NCI-H1417 treated with DMSO at 0.1 percent for 48 hours (cell line): ENCODE measurements at places on chromosomes 4 and X.
A peak's percentile ranks its signal among the peaks of the same experiment; 100 is the strongest.

GRCh38 chr4:186570193-186570996 lies 15.0 kb upstream of the MTNR1A start:
- DNase-seq: no peak

DNA sequence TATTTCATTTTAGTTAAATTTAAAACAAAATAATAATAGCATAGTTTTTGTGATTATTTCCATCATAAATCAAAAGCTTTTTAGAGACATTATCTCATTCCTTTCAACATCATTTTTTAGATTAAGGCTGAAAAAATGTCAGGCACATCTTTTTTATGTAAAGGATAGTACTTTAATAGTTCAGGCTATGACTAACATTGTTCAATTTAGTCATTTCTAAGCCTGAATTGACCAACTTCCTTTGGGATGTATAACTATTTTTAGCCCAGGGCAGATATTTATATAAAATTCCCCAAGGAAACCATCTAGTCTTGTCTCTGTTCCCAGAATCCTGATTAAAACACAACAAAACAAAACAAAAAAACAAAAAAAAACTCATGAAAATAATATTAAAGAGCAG lies 145.6 kb upstream of the PCDH18 start:
- DNase-seq: no peak

GRCh38 chr4:55446578-55446922 lies 50.8 kb downstream of the TMEM165 start:
- DNase-seq: no peak

- DNase-seq: no peak
Observed at GRCh38 chr4:108527723-108528122, 92.7 kb upstream of the RPL34 start.

GRCh38 chr4:114279711-114280110 lies 300.3 kb upstream of the ARSJ start:
- no peak for DNase-seq

DNA sequence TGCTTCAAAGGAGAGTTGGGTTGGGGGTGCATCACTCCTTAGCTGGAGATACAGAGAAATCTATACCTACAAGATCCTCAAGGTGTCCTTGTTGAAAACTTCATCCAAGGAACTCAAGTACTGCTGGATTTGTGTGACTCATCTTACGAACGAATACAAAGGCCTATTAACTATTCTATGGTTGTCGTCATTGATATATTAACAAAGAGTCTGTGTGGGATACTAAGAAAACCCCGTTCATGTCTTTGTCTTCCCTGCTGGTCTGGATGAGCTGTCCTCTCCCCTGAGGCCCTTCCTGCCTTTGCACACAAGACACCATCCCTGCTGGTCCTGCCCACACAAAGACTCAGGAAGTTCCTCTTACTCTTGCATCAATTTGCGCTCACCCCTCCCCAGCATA lies 54.9 kb upstream of the IRF2 start:
- no peak for DNase-seq

DNA sequence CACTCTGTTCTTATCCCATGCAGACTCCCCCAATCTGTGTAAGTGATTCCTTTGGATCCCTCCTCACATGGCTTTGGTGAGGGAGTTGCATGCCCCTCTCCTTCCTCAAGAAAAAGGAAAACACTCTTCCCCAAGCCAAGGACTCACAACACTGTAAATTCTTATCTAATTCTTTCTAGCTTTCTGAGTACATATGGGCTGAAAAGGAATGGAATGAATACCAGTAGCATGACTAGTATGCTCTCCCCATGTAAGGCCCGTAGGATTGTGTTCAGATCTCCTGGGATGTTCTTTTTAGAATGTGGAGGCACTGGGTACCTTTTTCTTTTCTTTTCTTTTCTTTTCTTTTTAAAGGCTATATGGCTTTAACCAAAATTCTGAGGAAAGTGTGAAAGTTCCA lies 17.0 kb upstream of the MAGED1 start:
- DNase-seq: no peak

- DNase-seq: peak; percentile 86
Observed at GRCh38 chrX:49844611-49845010, 15.5 kb downstream of the PAGE4 start.

DNA sequence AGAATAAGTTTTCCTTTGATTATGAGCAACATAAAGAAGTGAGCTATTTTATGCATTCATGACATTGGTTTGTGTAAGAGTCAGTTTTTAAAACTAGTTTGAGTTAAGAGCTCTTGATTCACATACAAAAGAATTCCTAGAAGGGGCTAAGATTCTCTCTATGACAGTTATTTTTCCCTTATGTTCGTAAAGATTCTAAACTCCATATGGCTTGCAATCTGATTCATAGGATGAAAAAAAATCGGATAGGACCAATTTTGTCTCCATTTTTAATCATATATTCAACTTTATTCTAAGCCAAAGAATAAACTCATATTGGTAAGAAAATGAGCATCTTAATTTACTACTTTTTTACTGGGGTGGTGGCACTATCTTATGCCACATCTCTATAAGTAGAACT lies 79.4 kb downstream of the NAP1L3 start:
- DNase-seq: no peak

DNA sequence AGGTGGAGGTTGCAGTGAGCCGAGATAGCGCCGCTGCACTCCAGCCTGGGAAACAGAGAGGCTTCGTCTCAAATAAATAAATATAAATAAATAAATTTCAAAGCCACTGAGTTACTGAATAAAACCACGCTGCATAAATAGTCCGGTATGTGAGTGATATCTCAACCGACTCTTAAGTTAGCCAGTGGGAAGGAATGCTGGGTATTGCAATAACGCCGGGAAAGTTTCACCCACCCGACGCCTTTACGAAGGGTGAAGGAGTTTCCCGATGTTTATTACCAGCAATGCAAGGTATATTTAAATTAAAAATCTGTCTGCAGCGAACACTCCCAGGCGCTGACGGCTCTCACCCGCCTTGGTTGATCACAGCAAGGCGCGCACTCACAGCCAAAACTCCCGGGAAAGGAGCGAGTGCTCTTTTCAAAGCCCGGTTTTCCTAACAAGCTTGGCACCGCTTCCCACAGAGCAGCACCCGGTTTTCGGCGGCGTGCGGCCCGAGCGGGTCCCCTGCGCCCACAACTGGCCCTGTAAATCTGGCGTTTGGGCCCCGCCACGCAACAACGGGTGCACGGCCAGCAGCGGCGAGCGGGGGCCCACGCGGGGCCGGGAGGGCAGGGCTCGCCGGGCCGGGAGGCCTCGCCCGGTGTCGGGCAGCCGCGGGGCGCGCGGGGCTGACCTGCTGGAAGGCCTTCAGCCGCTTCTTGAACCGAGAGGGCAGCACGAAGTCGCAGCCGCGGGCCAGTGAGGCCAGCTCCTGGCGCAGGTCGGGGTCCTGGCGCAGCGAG lies 13.7 kb downstream of the PPP2R3B start:
- DNase-seq: no peak

GRCh38 chr4:184156163-184156920 lies 61.3 kb downstream of the ENPP6 start:
- DNase-seq: no peak

- DNase-seq: no peak
Observed at GRCh38 chr4:61336488-61336887, 136.4 kb downstream of the ADGRL3 start.

DNA sequence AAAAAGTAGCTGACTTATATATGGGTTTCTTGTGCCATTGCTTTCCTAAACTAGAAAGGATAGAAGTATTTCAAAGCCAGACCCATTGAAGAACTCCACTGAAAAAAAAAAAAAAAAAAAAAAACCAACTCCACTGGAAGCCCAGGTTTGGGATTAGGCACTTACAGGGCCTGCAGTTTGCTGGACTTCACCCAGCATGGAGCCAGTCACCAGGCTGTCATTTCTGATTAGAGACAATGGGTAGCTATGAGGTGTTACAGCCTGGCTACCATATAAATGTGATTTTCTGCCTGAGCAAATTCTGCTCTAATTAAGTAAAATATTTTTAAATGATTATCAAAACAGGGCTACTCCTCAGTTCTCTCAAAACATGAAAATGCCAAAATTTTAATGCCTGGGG lies 49.5 kb downstream of the HS6ST2 start:
- no peak for DNase-seq

- no peak for DNase-seq
Observed at GRCh38 chr4:140497747-140498636, at the start of gene MGAT4D. TSS of gene MGAT4D (minus strand) at chr4:140498293. CDS start at chr4:140498222, 71 bp downstream.

DNA sequence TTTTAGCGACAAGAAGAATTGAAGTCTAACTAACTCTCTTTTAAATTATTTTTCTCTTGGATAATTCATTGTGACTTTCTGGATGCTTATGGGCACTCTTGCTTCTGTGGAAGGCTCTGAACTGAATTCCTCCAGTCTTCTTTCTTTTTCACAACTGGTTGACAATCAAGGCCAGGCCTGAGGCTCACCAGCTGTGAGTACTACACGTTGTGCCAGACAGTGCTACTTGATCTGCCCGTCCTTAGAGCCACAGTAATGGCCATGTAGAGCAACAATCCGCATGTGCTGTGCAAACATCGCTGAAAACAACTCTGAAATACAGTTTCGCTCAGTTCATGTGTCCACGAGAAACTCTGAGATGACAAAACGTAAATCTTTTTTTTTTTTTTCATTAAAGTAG lies 1336.3 kb upstream of the AGA start:
- DNase-seq: no peak

DNA sequence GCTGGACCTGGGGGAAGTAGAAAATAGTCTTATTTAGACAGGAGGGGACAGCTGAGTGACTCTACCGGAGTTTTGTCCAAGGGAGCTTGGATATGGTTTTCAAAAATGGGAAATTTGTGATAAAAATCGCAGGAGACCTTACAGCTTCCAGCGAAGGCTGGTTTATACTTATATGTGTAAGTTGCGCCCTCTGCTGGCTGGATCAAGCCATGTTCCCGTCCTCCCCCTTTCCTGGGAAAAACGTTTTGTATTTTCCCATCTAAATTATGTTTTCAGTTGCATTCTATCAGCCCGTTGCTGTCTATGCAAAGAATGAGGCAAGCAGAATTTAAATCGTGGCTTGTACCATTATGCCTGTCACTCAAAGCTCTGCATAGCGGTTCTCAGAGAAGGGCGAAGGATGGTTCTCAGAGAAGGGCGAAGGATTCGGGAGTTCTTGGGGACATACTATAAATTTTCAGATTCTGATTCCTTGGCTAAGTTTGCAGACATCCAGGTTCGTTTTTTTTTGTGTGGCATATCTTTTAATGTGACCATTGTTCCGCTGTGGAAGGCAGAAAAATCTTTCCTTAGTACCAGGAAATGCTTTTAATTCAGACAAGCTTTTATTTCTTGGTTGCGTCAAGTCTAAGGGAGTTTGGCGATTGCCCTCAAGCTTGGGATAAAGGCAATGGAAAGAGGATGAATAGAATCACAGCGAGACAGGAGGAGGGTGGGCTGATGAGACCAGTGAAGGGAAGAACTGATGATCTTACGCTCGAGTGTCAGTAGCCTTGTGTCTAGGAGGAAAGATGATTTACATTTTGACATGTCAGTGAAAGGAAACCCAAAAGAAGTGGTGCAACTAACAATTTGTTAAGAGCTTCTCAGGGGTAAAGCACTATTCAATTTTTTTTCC lies 128.5 kb upstream of the ARX start:
- peak; percentile 22 for DNase-seq

GRCh38 chrX:13533726-13534125 lies 35.7 kb upstream of the EGFL6 start:
- DNase-seq: no peak

- DNase-seq: no peak
Observed at GRCh38 chrX:153475751-153476281, 5.4 kb upstream of the HAUS7 start.

DNA sequence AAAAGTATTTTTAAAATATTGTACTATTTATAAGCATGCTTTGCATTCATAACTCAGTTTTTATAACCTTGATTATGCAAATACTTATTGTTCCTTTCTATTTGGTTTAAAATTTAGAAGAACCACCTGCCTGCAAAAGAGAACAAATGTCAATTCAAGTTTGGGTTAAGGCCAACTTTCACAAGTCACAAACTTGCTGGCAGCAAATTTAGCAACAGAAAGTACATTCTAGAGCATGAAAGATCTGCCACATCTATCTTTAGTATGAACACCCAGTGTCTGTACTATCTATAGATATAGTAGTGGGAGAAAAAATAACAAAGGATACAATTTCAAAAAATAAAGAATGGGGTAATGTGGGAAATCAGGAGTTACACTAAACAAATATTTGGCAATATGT lies 1014.2 kb downstream of the C4orf33 start:
- DNase-seq: no peak

DNA sequence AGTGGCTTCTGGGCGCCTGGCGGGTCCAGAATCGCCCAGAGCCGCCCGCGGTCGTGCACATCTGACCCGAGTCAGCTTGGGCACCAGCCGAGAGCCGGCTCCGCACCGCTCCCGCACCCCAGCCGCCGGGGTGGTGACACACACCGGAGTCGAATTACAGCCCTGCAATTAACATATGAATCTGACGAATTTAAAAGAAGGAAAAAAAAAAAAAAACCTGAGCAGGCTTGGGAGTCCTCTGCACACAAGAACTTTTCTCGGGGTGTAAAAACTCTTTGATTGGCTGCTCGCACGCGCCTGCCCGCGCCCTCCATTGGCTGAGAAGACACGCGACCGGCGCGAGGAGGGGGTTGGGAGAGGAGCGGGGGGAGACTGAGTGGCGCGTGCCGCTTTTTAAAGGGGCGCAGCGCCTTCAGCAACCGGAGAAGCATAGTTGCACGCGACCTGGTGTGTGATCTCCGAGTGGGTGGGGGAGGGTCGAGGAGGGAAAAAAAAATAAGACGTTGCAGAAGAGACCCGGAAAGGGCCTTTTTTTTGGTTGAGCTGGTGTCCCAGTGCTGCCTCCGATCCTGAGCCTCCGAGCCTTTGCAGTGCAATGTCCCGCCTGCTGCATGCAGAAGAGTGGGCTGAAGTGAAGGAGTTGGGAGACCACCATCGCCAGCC lies at the start of gene ATOH1:
TSS of gene ATOH1 (plus strand) at position 422 of the 663 bp plus-strand sequence. CDS start at position 596, 174 bp downstream.
- DNase-seq: peak; percentile 17

DNA sequence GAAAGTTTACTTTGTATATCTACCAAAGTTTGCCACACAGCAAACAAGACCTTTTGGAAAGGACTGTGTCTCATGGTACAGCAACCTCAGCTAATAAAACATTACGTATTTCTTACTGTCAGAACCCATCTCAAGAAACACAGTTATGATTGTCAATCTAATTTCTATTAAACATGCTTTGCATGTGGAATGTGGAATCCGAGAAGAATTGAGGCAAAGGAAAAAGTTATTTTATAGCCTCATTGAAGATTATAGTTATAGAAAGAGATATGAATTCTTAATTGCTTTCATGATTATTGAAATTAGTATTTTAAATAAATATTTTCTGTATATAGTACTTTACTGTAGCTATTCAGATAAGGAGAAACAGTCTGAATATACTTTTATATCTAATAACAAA lies 5.4 kb downstream of the PCDH7 start:
- no peak for DNase-seq

- DNase-seq: no peak
Observed at GRCh38 chrX:113929004-113929403, 654.9 kb upstream of the HTR2C start.

DNA sequence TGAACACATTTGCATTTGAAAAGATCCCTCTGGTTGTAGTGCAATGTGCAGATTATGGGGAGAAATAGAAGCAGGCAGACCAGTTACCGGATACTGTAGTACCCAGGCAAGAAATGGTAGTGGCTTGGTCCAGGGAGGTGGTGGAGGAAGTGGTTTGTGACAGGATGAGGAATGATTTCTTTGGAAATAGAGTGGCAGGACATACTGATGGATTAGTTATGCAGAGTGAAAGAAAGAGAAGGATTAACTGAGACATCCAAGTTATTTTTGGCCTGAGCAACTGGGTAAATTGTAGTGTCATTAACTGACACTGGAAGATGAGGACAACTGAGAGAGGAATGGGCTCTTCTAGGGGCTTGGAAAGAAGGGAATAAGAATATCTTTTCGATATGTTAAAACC lies 139.7 kb downstream of the CFAP299 start:
- DNase-seq: no peak

GRCh38 chrX:20217271-20217670 lies 49.4 kb downstream of the RPS6KA3 start:
- no peak for DNase-seq
